Activated CD4-positive, CD25-positive, alpha-beta regulatory T cell (primary cell): ENCODE measurements at places on chromosomes 2 and 18.

- no peak for DNase-seq
Measured at GRCh38 chr2:18645315-18645714, 55.9 kb upstream of the NT5C1B start.

GRCh38 chr2:165790466-165790865 is 3.6 kb downstream of the GALNT3 start:
- no peak for DNase-seq

- no peak for DNase-seq
Measured at GRCh38 chr18:52691841-52692240, 351.8 kb downstream of the DCC start.

DNA sequence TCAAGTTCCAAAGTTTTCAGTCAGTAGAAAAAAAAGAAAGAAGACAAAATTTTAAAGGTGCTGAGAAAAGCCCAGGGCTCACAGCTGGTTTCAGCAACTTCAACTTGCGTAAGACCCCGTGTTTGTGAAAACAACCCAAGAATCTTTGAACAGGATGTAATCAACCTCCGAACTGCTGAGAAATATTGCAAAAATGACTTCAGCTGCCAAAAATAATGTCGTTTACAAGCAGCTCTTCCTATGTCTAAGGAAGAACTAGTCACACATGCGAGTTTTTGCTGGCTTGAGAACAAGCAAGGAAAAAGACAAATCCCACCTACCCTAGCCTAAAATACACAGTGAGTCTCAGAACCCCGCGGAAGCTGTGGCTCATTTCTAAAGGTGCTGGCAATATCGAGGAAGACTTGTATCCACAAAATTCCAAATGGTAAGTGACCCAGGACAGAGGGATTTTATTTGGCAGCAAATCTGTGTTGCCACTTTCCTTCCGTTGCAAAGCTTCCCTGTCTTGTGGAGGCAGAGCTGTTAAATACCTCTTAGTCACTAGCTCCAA is 59.8 kb upstream of the SLC8A1 start:
- DNase-seq = no peak

- DNase-seq = no peak
Measured at GRCh38 chr18:72768681-72769229, 99.0 kb downstream of the NETO1 start.

DNA sequence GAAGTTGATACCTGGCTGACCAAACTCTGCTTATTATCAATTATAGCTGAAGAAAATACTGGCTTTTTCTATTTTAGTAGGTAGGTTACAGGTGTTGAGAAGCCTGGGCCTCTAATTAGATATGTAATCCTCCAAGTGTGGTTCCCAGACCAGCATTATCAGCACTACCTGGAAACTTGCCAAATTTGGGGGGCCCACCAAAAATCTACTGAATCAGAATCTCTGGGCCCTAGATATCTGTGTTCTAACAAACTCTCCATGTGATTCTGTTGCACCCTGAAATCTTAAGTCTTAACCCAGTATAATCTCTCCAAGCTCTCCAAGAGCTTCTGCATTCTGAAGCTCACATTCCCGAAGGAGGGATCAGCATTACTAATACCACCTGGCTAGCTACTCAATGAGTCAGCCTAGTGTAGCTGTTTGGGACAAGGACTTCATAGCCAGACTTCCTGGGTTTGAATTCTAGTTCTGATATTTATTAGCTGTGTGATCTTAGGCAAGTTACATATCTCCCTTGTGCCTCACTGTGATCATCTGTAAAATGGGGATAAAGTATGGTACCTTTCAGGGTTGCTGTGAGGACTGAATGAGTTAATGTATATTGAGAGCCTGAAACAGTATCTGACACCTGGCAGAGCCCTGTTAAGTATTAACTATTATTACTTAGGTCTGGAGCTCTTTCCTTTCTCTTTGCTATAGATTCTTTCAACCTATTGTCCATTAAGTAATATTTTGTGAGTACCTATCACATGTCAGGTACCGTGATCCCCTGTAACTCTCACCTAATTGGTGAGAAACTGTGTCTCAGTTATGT is 94.1 kb upstream of the CD302 start:
- DNase-seq = no peak

DNA sequence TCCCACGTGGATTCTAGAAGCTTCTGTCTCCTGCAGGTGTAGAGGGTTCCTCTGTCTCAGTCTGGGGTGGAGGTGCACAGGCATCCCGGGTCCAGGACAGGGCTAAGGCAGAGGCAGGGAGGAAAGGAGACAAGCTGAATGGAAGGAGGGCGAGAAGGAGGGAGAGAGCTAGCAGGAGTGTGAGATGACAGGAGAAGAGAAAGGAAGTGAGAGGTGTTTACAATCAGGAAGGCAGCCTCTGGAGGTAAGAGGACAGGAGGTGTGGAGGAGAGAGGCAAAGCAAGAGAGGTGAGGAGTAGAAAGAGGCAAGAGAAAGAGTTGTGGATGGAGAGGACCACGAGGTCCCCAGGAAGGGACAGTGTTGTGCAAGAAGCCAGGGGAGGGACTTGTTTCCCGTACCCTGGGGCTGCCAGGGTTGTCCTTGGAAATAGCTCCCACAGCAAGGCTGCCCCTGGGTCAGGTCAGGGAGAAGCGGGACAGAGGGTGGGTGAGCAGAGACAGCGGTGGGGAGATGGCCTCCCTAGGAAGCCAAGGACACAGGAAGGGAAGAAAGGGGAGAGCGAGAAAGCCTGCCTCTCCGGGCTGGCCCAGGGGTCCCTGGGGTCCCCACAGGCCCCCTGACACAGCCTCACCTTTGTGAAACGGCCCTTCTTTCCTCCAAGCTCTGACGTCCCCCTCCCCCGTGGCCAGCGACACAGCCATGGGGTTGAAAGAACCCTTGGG is 136.9 kb downstream of the CYP26B1 start:
- no peak for DNase-seq

GRCh38 chr18:23107718-23108117 is 27.6 kb upstream of the CABLES1 start:
- no peak for DNase-seq

GRCh38 chr2:85853499-85854165 is 35.2 kb downstream of the ST3GAL5 start:
- no peak for DNase-seq
